NCI-H460 (cell line): ENCODE measurements at places on chromosomes 6 and 20.

GRCh38 chr6:5584078-5584482 is 322.8 kb downstream of the FARS2 start:
- no peak for DNase-seq

DNA sequence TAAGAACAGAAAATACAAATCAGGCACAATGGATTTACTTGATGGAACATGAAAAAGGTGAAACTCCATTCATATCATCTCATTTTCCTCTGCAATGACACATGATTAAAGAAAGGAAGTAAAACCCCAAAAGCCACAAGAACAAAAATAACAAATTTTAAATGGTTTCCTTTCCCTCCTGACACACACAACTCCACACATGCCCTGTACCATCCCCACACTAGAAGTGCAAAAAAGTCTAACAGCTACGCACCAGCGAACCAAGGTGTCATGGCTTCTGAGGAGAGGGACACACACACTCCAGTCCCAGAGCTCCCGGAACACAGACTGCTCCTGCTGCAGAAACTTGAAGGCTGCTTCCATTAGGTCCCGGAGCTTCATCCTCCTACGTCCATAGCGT is 25.3 kb downstream of the MDN1 start:
- no peak for DNase-seq

DNA sequence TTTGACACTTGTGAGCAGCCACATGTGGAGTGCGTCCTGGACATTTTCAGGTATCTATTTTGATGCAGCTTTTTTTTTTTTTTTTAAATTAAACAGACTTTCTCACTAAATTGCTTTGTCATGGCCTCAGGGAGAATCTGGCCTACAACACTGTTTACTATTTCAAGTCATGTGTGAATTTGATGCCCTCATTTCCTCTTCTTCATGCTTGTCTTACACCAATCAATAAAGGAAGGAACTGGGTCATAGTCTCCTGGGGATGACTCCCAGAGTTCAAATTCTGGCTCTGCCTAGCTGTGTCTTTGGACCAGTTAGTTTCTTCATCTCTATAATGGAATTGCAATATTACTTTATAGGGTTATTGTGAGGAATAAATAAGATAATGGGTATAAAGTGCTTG is 554.1 kb downstream of the PRKN start:
- DNase-seq = peak; percentile 16

DNA sequence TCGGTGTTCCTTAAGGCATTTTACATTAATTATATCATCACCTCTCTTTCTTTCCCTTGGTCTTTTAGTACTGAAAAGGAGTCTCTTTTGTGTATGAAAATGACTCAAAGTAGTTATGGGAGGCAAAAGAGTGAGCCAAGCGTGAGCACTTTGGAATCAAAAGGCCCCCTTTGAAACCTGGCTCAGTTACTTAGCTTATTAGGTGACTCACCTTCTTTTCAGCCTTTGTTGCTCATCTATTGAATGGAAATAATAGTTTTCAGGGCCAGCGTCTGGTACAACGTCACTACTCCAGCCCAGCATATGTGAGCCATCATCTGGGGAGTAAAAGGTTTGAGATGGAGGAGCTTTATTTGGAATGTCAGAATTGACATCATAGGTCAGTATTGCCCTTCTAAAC is 147.4 kb upstream of the SCGN start:
- DNase-seq = no peak

DNA sequence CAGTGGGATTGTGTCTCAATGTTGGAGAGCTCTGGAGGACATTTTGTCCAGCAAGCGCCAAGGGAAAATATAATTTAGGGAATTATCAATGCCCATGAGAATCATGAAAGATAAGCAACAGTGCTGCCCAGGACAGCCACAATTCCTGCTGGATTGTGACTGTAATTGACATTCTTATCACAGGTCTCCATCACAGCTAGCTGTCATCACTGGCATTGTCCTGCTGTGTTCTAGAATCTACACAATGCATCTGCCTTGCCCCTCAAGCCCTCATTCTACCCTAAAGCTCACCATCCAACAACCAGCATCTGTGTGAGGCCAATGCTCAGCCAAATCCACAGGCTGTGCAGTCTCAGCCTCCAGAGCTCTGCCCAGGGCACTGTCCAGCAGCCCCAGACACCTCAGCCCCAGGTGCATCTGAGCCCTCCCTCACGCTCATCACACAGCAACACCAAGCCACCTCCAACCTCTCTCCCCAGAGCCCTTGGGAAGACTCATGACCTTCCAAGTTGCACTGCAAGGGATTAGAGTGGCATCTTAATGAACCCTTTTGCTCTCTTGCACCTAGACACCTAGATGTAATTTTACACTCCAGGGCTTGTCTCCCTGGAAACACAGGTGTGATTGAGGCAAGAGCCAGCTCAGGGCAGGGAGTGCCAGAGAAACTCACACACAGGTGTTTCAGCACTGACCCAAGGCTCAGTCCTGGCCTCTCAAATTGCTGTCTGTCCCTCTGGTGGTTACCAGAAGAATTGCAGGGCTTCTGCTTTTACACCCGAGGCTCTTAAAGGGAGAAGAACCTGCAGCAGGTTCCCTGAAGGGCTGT is 85.2 kb upstream of the PHACTR3 start:
- peak; percentile 62 for DNase-seq

GRCh38 chr20:57400231-57400701 is 9.1 kb downstream of the RBM38 start:
- DNase-seq = no peak

DNA sequence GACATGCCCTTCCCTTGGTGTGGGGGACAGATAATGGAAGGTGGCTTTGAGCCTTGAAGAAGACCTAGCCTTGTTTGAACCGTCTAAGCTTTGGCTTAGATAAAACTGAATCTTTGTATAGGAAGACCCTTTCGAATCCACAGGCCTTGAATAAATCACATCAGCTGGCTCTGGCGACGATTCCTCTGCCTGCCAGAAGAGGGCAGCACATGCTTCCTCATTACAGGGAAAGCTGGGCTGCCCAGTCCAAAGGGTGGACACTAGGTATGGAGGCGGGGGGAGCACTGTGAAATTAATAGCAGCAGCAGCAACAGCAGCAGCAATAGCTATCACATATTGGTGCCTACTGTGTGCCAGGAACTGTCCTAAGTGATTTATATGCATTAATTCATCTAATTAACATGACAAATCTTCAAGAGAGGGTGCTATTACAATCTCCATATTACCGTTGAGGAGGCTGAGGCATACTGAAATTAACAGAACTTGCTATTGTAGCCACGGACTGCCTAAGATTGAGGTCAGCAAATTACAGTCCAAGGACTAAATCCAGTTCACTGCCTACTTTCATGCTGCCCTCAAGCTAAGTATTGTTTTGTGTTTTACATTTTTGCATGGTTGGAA is 85.1 kb downstream of the CLIC5 start:
- DNase-seq = peak; percentile 45

GRCh38 chr6:151436802-151437201 is 15.1 kb downstream of the RMND1 start:
- no peak for DNase-seq

- no peak for DNase-seq
These were observed 132.7 kb downstream of the AGPAT4 start for GRCh38 chr6:161141173-161141572.

DNA sequence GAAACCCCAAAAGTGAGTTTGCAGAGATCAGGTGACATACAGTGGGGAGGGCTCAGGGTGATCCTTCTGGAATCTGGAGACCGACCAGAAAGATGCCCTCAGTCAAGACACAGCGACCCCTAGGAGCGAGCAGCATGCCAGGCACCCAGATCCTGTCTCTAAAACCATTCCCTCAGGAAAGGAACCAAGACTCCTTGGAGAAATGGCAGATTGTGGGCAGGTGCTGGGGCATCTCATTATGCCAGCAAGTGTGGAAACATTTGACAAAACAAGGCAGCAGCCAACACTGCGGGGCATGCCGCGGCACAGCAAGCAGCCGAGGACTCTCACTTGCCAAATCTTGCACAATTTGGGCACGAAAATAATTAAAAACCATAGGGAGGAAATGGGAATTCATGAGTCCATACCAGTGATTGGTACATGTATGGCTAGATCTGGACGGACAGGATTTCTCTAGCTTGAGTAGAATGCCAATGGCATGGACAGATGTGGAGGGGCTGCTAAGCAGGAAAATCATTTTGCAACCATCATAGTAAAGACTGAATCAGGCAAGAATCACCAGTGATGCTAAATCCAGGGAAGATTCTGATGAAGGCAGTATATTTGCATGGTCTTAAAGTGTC is 76.9 kb downstream of the GINS1 start:
- no peak for DNase-seq

GRCh38 chr6:117317261-117317660 is 51.9 kb downstream of the VGLL2 start:
- DNase-seq = no peak

- no peak for DNase-seq
These were observed 121.3 kb downstream of the KIF16B start for GRCh38 chr20:16451982-16452381.

GRCh38 chr6:100171533-100172321 is 177.7 kb upstream of the MCHR2 start:
- no peak for DNase-seq

DNA sequence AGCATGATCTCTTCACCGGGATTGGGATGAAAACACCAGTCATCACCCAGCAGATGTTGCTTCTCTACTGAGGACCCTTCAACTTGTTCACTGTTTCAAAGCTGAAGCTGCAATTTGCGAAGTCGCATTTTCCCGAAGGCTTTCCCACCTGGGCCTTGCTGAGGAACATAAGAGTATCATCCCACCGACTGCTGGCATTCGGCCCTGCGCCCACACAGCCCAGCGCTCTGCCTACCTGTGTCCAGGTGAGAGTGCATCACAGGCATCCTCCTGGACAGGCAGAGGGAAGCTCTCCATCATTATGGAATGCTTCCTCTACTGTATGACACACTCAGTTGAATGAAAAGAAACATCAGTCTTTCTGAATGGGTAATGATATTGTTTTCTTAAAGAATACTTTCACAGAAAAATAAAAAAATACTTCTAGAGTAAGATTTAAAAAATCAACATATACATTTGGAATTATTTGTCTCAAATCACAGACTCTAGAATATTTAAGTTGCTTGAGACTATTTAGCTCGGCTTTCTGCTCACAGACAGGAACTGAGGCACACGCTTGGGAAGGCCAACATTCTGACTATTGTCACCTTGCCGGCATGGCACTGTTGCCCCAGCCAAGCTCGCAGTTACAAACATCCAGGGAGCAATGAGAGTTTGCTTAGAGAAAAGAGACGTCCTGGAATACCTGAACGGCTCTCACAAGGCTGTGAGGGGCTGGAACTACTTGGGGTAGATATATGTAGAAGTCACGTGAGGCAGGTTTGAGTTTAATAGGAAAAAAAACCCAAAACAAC is 48.7 kb downstream of the FOXC1 start:
- no peak for DNase-seq

DNA sequence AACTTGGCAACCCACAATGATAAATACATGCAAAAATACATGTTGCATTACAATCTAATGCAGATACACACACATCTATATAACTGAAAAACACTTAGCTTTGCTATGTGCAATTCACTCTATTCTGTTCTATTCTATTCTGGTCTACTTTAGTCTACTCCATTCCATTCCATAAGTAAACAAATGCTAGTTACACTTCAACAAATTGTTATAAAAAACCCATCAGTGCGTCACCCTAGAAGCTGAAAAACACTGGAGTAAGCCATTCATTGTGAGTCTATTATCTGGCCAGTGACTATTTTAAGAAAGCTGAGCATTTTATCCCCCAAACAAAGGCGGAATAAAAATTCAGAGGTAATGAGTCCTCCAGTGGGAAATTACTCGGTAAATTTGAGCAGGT is 315.7 kb upstream of the EPHA7 start:
- no peak for DNase-seq

- no peak for DNase-seq
These were observed 90.2 kb downstream of the THBS2 start for GRCh38 chr6:169163411-169163901.

- peak; percentile 93 for DNase-seq
These were observed 972.0 kb upstream of the CITED2 start for GRCh38 chr6:140346428-140346827.

- peak; percentile 61 for DNase-seq
These were observed 120.5 kb downstream of the TRIM27 start for GRCh38 chr6:28803337-28803709.

GRCh38 chr6:112683926-112684325 is 336.8 kb downstream of the RFPL4B start:
- DNase-seq = peak; percentile 1

DNA sequence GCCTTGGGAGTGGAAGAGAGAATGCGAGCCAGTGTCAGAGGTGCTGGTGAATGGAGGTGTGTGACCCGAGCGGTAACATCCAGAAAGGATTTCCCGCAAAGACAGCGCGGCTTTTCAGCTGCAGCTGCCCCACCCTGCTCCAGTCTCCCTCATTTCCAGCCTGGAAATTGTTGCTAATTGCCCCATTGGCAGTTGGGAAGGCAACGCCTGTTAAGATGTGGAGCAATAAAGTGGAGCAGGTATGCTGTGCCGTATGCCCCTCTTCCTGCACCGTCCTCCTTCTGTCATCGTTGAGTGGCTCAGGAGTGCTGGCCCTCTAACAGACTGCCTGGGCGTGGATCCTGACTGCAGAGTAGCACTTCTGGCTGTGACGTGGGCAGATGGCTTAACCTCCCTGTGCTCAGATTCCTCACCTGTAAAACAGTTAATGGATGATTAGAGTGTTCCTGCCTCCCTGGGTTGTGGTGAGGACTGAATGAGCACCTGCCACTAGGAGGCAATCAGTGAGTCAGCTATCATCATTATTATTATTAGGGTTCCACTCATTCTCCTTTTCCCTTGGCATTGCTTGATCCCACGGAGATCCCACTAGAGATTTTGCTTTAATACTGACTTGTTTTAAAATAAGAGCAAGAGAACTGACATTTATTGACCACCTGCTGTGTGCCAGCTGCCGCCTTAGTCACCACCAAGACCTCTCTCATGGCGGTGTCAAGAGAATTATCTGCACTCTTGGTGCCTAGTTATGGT is 11.7 kb downstream of the ARFGEF2 start:
- no peak for DNase-seq

GRCh38 chr6:2447318-2447920 is 202.0 kb upstream of the GMDS start:
- DNase-seq = no peak

GRCh38 chr6:68651011-68651985 is 16.2 kb downstream of the ADGRB3 start:
- no peak for DNase-seq

DNA sequence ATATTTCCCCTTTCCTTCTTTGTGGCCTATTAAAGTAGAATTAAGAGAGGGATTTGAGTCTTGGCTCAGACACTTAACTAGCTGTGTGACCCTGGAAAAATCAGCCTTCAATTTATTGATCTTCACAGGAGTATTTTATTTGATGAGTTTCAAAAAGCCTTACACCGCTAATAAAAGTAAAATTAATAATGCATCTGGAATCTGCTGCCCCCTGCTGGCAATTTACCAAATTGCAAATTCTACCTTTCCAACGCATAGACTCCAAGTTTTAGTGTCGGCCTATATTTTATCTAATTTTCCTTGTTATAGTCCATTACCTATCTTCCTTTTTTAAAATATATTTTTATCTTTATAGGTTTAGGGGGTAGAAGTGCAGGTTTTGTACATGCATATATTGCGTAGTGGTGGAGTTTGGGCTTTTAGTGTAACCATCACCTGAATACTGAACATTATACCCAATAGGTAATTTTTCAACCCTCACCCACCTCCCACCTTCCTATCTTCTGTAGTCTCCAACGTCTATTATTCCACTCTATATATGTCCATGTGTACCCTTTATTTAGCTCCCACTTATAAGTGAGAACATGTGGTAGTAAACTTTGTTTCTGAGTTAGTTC is 46.3 kb downstream of the GOPC start:
- DNase-seq = peak; percentile 28

GRCh38 chr20:18988701-18989100 is 175.1 kb downstream of the SCP2D1 start:
- no peak for DNase-seq

- no peak for DNase-seq
These were observed 121.5 kb downstream of the EYA2 start for GRCh38 chr20:47016068-47016664.
